ENCODE measurements at places on chromosomes 16 and 17.

DNA sequence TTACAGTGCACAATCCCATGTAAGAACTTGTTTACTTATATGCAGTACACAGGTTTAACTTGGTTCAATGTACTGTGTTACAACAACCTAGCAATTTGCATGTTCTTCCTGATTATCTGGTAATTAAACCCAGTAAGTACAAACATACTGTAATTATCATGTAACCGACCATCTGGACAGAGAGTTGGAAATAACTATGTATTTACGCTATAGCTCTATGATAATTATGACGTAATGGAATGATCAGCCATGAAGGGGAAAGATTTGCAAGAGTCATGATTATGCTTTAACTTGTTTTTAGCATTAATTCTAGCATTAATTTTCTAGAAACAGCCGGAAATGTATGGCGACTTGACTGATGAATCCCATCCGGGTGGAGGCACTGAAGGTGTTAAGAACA lies 74.8 kb upstream of the SALL1 start:
- DNase-seq: no peak

DNA sequence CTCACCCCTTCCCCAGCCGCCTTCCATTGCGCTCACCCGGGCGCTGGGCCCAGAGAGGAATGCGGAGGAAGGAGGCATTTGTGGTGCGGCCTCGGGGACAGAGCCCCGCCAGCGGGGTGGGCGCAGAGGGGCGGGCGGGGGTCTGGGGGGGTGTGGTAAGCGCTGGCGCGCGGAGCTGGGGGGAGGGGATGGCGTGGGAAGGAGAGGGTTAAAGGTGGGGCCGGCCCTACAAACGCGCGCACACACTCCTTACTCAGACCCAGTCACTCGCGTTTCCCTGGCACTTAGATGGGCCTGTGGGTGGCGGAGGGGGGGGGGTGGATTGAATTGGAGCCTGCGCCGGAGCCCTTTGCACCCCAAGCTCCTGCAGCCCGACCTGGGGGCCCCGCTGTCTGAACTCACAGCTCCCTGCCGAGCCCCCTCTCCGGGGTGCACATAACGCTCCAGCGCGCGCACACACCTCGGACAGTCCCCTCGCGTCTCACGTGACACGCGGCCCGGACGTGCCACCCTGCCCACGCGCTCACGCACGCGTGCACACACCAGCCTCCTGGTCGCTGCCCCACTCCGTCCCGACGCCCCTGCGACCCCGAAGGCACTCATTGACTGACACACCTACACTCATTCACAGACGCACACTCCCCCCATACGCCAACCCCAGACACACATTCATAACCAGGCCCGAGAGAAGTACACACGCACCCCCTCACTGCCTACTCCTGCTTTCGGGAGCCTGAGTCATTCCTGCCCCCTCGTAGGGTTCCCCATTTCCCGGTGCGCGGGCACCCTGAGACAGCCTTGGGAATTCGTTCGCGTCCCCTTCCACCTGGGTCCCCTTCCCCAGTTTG lies 844 bp downstream of the TBKBP1 start:
- no peak for DNase-seq

DNA sequence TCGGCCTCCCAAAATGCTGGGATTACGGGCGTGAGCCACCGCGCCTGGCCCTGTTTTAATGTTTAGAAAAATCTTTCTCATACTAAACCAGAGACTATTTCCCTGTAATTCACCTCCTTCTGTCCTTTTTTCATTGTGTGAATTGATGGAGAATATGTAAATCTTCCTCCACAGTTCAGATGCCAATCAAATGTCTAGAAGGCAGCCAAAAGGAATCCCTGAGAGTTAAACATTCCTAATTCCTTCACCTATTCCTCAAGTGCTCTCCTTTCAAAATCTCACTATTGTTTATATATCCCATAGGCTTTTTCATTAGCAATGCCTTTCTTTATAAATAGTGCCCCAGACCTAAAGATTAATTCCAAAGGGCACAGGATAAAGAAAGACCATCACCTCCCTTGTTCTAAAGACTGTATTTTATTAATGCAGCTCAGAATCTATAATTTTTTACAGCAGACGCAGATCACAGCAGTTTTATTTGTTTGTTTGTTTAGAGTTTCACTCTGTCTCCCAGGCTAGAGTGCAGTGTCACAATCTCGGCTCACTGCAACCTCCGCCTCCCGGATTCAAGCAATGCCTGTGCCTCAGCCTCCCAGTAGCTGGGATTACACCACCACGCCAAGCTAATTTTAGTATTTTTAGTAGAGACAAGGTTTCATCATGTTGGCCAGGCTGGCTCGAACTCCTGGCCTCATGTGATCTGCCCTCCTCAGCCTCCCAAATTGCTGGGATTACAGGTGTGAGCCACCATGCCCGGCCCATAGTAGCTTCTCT lies 30.5 kb downstream of the COPZ2 start:
- DNase-seq: no peak

- DNase-seq: no peak
Observed at GRCh38 chr17:65833214-65833613, 271.8 kb upstream of the AXIN2 start.

DNA sequence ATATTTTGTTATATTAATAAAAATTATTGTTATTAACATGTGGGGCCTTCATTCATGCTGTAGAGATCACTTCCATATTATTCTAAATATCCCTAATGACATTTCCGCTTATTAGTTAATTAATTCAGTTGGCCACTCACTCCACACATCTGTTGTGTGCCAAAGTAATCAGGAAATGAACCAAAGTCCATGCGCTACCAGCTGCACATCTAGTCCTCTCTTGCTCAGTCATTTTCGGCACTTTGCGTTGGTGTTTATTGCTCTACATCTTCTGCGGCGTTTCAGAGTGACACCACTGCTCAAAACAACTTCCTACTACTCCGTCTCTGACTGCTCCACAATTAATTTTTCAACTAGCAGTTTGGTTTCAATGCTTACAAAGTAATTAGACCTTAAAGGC lies 101.4 kb upstream of the ZFHX3 start:
- no peak for DNase-seq

- no peak for DNase-seq
Observed at GRCh38 chr17:20944014-20944865, 98.6 kb downstream of the USP22 start.

DNA sequence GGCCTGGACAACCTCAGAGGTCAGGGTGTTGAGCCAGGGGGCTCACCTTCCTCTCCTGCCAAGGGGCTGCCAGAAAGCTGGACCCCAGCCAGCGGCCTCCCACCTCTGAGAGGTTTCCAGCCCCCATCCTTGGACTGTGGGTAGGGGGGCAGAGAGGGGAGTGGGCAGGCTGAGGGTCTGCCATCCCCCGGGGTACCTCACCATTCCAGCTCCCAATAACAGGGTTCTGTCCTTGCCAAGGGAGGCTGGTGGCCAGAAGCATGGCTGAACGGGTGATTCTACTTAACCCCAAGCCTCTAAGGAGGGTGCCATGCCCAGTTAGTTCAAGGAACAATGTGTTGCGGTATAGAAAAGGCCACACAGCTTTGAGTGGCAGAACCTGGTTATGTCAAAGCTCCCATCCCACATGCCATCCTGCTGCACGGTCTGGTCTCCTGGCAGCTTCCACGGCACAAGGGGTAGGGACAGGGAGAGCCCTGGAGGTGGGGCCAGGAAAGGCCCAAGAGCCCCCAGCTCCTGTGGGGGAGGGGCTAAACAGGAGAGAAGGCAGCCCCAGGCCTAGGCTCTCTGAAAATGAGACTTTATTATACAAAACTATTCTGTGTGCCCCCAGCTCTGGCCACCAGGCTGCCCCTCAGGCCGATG lies 19.8 kb downstream of the B9D1 start:
- DNase-seq: no peak

- DNase-seq: no peak
Observed at GRCh38 chr16:887846-888245, 82.9 kb downstream of the LMF1 start.

DNA sequence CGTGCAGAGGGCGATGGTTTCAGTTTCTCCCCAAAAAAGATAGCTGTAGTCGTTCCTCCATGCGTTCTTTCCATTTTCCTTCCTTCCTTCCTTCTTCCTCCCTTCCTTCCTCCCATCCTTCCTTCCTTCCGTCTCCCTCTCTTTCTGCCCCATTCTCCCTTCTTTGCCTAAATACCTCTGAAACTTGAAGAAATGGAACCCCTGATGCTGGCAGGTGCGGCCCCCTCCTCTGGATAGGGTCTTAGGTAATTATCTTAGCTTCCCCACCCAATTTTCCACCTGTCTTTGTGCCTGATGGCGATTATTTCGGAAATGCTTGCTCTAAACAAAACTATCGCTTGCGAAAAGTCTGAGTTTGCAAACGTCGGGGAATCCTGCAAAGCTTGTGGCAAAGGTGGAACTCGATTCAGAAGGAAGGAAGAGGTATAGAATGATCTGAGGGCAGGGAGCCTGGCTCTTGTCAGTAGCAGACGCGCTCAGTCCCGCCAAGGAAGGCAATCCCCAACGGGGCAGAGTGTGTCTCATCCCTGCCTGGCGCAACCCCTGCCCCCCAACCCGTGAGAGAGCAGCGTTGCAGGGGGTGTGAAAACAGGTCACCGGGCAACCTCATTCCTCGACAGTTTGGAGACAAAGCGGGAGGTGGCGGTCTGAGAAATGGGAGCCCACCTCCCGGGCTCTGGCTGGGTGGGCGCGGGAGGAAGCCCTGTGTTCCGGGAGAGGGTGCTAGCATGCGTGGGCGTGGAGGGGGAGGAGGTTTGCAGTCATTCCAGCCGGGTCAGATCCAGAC lies 2.9 kb upstream of the CBX8 start:
- DNase-seq: no peak

GRCh38 chr17:7561028-7561575 lies 617 bp upstream of the SENP3 start:
- peak; percentile 87 for DNase-seq

DNA sequence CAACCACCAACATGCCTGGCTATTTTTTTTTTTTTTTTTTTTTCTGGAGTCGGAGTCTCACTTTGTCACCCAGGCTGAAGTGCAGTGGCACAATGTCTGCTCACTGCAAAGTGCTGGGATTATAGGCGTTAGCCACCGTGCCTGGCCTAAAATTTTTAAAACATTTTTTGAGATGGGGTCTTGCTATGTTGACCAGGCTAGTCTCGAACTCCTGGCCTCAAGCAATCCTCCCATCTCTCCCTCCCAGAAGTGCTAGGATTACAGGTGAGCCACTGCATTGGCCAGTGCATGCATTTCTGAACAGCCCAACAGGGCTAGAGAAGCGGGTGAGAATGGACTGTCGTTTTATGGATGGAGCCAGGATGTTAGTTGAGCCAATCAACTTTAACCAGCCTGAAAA lies 72.4 kb downstream of the ERCC4 start:
- no peak for DNase-seq

GRCh38 chr17:71227841-71228240 lies 893.0 kb upstream of the SOX9 start:
- DNase-seq: no peak

Measured in GM06990 (cell line).